ENCODE measurements at places on chromosomes 2 and 18.

DNA sequence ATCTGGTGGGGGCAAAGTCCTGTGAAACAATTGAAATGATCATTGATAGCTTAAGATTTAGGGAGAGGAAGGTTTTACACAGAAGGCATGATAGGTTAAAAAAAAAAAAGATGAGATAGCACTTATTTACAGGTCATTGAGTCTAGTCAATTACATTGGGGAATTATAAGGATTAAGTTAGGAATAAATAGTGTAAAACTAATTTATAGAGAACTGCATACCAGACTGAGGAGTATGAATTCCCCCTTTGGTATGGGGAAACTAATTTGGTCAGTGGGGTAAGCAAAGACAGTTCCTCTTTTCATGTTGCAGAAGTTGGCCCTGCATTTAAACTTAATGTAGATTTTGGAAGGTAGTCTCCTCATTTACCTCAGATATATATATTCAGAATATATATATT, 10.8 kb downstream of the GLS start:
- DNase-seq, result no peak

GRCh38 chr2:195961873-195962272, 106.8 kb downstream of the DNAH7 start:
- DNase-seq, result no peak

DNA sequence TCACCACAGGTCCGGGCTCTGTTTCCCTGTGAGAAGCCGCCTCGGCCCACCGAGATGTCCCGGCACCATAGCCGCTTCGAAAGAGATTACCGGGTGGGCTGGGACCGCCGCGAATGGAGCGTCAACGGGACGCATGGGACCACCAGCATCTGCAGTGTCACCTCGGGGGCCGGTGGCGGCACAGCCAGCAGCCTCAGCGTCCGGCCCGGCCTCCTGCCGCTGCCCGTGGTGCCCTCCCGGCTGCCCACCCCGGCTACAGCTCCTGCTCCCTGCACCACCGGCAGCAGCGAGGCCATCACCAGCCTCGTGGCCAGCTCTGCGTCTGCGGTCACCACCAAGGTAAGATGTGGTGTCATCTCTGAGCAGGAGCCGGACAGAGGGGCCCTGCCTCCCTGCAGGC, 177.2 kb downstream of the KLHL29 start:
- DNase-seq, result no peak

- no peak for DNase-seq
Measured at GRCh38 chr18:8176109-8176508, 433.1 kb upstream of the RAB12 start.

DNA sequence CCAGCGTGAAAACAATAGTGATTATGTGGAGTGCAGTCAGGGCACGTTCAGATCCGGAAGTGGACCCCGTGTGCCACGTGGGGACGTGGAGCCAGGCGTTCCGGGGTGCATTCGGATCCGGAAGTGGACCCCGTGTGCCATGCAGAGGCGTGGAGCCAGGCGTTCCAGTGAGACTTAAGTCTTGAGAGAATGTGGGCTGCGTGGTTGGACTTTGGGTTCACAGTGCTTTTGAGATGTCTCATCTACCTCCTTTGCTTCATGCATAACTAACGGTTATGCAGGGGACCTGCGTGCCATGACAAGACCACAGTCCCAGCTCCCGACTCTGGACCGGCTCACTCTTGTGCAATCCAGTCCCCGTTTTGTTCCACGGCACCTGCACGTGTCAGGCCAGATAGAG, 28.8 kb downstream of the CTDP1 start:
- no peak for DNase-seq

DNA sequence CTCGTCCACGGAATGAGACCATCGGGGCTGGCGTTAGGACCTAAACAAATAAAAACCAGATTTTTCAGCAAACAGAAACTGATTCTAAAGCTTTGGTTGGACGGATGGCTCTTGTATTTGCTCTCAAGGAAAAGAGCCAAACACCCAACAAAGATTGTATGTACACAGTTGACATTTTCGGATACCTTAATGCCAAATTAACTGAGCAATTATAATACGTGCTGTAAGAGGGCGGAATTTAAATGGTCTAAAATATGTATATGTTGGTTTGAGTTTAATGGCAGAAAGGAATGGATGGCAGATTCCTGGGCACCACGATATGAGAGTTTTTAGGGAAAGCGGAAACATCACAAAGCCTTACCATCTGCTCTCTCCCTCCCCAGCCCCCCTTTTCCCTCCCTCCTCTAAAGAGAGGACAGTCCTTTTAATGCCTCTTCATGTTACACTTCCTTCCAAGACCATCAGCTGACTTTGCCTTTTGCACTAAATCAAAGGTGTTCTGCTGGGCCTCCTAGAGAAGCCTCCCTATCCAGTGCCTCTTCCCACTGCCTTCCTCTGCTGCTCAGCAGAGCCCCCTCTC, 33.3 kb downstream of the STAT1 start:
- no peak for DNase-seq

- no peak for DNase-seq
Measured at GRCh38 chr2:120323807-120324399, 22.0 kb upstream of the INHBB start.

DNA sequence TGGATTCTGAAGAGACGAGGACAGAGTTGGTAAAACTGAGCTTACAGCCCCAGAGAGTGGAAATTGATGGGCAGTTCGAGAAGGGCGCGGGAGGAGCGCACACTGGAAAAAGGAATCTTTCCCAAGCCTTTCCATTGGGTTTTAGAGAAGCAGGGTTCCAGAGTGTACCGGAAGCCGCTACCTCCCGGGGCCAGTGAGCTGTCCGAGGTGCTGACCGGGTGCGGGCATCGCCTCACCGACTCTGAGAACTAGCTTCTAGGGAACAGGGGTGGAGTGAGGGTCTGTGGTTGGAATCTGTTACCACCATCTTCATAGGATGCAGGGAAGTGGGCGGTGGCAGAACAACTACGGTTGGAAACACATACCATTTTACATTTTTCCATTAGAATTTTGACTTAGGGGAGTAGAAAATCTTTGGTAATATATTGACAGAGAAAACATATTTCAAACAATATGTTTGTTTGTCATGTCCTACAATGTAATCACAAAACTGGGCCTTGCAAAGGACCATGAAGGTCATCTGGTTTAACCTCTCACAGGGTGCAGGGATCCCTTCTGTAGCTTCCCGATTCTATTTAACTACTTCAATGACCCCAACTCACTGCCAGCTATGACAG, 724 bp downstream of the NMS start:
- no peak for DNase-seq

GRCh38 chr2:164651361-164651760, 30.1 kb upstream of the GRB14 start:
- DNase-seq, result no peak

DNA sequence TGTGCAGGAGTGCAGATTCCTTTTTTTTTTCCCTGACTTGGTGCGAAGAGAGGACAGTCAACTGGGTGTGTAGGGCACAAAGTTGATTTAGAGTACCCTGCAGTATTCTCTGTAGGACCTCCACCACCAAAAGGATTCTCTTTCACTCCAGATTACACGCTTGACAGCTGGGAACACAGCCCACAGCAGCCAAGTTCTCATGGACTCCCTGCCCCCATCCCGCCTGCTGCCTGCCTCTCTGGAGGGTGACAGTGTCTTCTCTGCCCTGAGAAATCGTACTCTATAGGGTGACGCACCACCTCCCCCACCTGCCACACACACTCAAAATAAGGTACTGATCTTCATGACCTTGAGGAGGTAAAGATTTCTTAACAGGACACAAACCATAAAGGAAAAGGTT, 26.6 kb upstream of the IHH start:
- DNase-seq, result no peak

GRCh38 chr2:44100351-44100750, 68.3 kb upstream of the PPM1B start:
- DNase-seq, result no peak

- no peak for DNase-seq
Measured at GRCh38 chr2:137192366-137193310, 427.3 kb downstream of the THSD7B start.
